GM03348 (cell line): ENCODE measurements at places on chromosomes 1 and 21.

- no peak for DNase-seq
Observed at GRCh38 chr1:13812456-13813397, 112.7 kb downstream of the PRDM2 start.

DNA sequence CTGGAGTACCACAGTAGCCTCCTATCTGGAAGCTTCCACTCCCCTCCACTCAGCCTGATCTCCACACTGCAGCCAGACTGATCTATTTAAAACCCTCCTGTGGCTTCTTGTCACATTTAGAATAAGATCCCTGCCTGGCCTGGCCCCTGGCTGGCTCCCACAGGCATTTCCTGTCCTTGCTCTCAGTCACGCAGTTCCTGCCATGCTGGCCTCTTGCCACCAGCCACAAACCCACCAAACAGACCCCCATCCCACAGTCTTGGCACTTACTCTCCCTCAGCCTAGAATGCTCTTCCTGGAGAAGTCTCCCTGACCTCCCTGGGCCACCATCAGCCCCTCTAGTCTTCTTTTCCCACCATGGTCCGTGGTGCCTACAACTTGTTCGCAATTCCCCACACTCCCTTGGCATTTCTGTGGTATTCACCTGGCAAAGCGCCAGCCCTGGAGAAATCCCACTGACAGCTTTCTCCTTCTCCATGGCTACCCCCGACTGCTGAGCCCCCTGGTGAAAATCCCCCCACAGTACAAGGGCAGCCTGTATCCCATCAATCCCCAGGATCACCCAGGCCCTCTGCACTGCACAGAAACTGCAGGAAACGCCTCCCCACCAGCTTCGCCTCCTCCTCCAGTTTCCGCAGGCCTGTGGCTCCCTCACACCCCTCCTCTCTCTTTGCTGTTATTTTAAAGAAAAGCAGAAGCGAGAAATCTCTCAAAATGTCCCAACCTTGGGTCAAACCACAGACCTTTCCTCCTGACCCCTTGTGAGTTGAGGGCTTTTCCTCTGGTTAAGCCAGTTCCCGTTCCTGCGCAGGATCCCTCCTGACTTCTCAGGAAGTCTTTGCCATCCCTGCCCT, 94.5 kb downstream of the SYT2 start:
- peak; percentile 43 for DNase-seq

GRCh38 chr1:226601456-226601855, 52.9 kb downstream of the STUM start:
- no peak for DNase-seq

DNA sequence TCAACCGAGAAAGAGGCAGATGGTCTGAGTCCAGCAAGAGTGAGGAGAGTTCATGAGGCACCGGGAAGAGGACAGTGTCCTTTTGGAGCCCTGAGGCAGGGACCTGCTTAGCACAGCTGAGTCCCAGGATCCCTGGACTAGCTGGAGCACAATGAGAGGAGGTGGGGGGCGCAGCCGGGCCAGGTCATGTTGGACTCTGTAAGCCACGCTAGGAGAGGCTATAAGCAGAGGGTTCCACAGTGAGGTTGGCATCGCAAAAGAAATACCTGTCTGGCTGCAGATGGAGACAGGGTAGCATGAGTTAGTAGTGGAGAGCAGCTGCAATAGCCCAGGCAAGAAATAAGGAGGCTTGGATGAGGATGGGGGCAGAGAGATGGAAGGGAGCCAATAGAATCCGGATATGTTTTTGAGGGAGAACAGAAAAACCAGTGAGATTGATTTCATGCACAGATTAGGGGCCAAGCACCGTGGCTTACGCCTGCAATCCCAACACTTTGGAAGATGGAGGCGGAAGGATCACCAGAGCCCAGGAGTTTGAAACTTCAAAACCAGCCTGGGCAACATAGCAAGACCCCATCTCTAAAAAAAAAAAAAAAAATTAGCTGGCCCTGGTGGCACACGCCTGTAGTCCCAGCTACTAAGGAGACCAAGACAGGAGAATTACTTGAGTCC, 98.2 kb downstream of the DHRS3 start:
- no peak for DNase-seq

DNA sequence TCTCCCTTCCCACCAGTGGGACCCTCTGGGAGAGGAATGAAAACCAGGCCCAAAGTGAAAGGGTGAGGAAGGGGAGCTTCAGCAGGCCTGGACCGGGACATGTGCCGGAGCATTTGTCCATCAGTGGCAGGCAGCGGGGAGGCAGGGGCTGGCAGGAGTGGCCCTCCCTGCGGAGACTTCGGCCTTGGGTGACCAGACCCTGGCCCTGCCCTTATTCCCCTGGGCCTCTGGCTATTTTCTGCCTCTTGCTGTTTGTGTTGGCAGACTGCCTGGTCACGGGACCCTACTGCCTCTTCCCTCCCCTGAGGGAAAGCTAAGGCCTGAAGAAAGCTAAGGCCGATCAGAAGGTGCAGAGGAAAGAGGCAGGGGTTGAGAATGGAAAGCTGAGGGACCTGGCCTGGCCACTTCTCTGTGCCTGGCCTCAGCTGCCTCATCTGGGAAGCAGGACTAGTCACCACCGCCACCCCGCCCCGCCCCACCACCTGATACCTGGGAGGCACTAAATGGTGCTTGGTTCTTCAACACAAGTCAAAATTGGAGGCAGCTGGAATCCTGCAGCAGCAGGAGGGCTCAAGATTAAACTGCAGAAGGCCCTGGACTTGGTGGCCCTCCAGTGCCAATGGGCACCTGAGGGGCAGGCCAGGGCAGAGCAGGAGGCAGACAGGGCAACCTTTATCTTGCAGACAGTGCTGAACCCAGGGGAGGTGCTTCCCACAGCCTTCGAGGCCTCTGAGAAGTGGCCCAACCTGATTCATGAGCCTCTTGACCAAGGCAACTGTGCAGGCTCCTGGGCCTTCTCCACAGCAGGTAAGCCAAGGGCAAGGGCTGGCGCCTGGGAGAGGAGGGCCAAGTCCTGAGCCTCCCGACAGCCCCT, 7.9 kb downstream of the TINAGL1 start:
- DNase-seq: no peak

GRCh38 chr1:5711079-5711478, 281.1 kb downstream of the NPHP4 start:
- no peak for DNase-seq

DNA sequence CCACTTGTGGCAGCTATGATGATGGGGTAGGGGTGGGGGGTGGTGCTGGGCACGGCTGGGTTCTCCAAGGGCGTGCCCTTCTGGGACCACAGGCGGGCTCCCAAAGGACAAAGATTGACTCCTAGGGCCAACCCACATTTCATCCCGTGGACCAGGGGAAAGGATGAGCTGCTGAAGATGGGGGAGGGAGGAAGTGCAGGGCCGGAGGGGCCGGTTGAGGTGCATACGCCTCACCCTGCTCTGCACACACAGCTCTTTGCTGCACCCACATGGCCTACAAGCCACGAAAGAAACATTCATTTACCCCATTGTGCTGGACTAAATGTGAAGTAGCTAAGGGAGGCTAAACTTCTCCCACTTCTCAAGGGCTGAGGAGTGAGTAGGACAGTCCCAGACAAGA, 34.2 kb upstream of the GNPAT start:
- no peak for DNase-seq

- DNase-seq: no peak
Observed at GRCh38 chr1:192158181-192158580, at the start of gene RGS18. RGS18 (plus strand) TSS chr1:192158462; CDS start chr1:192158638, 176 bp downstream.

GRCh38 chr1:157095091-157095490, 4.5 kb downstream of the ETV3L start:
- no peak for DNase-seq

DNA sequence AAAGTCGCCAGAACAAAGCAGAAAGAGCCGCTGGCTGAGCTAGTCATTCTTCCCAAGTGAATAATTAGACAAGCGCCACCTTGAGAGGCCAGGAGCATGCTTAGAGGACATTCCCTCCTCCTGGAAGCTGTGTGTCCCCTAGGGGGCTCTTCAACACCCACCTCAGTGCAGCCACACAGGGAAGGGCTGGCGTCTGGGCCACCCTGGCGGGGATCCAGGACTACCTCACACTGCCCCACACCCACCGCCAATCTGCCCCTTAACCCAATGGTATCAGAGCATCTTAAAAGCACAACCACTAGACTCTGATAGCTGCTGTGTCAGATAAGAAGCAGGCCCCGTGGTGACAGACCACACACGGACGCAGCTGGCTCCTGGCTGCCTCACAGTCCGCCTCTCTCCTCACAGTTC, 24.9 kb downstream of the SETD4 start:
- no peak for DNase-seq

GRCh38 chr1:117105722-117106121, 15.8 kb downstream of the TRIM45 start:
- DNase-seq: no peak

DNA sequence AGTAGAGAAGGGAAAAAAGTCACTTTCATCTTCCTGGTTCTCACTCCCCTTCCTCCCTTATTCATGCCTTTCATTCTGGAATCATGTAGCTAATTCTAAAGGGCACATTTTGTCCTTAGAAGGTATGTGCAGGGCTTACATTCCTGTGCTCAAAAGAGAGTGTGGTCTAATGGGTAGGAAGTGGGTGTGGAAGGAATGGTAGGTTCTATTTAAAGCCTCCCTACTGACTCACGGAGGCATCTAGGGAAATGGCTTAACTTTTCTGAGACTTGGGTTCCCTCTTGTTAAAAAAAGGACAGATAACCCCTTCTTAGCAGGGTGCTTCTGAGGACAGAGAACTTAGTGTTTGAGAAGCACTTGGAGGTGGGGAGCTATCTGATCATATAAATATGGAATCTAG, 249.3 kb upstream of the DUSP10 start:
- DNase-seq: peak; percentile 58

- DNase-seq: no peak
Observed at GRCh38 chr1:210099921-210100320, 132.7 kb upstream of the SERTAD4 start.

DNA sequence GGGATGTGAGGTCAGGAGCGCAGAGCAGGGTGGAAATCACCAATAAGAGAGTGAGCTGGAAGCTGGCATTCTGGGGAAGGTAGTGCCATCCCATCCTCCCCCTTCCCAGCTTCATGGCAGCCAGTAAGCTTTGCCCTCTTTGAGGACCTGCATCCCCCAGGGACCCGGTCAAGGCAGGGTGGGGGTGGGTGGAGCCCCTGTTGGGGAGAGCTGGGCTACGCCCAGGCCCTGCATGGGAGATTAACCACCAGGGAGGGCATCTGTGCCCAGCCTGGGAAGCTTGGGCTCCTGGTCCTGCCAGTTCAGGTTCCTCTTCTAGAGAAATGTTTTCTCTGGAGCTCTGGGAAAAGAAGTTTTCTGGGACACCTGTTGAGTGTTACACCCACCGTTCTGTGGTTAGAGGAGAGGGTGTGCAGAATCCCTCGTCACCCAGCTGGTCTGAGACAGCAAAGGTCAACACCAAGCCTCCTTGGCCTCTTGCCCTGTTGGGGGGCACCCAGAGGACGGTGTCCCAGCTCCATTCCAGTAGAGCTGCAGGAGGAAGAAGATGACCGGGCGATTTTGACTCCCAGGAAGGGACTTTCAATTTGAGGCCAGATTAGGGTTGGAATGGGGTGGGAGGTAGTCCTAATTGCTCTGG, 30.1 kb upstream of the TENT5C start:
- DNase-seq: no peak

DNA sequence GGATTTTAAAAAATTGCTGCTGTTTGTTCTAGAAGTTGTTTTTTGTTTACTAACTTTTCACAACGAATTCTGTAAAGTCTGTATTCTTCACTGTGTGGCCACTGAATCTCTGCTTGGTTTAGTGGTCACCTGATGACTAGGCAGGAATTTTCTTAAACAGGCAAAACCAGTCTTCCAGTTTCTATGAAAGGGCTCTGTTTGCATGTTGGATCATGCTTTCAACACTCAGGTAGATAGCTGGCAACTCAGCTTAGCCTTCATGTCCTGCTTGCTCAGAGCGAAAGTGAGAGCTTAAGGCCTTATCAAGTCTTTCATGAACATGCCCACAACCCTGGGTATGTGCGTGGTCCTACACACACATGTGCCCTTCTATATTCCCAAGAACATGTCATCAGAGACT, 52.4 kb upstream of the CCDC190 start:
- no peak for DNase-seq

- no peak for DNase-seq
Observed at GRCh38 chr1:48028218-48029069, 31.3 kb upstream of the TRABD2B start.

DNA sequence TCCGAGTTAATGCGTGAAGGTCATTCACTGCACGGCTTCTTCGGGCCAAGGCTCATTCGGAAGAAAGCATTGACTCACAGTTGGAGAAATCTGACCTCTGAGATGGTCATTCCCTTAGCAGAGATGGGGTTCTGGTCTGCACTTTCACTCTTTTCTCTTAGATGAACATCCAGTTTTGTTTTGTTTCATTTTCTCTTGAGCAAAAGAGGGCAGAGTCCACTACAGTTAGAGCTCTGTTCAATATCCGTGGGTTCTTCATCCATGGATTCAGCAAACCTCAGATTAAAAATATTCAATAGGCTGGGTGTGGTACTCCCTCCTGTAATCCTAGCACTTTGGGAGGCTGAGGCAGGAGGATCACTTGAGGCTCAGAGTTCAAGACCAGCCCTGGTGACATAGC, 57.4 kb upstream of the SIPA1L2 start:
- no peak for DNase-seq

- no peak for DNase-seq
Observed at GRCh38 chr1:69985901-69986439, 219.4 kb downstream of the LRRC40 start.

DNA sequence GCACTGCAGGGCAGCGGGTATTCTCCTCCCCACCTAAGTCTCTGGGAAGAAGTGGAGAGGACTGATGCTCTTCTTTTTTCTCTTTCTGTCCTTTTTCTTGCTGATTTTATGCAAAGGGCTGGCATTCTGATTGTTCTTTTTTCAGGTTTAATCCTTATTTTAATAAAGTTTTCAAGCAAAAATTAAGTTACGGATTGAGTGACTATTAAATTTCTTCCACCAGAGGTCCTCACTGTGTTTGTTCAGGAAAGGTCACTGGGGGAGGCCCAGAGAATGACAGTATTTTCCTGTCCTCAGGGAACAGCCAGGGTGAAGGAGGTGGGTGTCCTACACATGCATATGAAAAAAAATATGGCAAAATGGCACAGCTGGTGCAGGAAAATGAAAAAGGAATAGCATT, 4.4 kb upstream of the ELF3 start:
- DNase-seq: peak; percentile 47

- no peak for DNase-seq
Observed at GRCh38 chr21:38228115-38228514, 28.7 kb upstream of the KCNJ15 start.

GRCh38 chr1:98467586-98467985, 193.9 kb upstream of the SNX7 start:
- DNase-seq: no peak

- DNase-seq: peak; percentile 57
Observed at GRCh38 chr1:105485207-105485606, 1571.3 kb upstream of the PRMT6 start.

DNA sequence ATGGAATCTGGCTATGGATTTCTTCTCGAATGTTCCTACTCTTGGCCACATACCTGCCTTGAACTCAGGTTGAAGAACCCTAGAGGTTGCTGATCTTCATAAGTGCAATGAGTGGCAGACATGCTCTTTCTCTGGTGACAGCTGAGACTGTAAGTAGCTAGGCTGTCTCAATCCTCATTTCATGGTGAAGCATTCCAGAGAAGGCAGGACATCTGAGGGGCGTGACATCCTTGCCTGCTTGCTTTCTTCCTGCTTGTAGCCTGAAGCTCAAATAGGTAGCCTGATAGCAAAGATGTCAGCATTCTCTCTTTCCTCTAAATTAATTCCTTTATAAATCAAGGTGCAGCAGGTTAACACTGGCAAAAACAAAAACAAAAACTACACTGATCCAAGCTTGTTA, 114.6 kb upstream of the MAGI3 start:
- no peak for DNase-seq
